Sigmoid colon (tissue), 7 donors: ENCODE measurements at places on chromosomes 4 and X. TPM values are rescaled to one million over a fixed set of nuclear protein-coding genes. Genes with fewer than 3 reads are reported as not detected.

DNA sequence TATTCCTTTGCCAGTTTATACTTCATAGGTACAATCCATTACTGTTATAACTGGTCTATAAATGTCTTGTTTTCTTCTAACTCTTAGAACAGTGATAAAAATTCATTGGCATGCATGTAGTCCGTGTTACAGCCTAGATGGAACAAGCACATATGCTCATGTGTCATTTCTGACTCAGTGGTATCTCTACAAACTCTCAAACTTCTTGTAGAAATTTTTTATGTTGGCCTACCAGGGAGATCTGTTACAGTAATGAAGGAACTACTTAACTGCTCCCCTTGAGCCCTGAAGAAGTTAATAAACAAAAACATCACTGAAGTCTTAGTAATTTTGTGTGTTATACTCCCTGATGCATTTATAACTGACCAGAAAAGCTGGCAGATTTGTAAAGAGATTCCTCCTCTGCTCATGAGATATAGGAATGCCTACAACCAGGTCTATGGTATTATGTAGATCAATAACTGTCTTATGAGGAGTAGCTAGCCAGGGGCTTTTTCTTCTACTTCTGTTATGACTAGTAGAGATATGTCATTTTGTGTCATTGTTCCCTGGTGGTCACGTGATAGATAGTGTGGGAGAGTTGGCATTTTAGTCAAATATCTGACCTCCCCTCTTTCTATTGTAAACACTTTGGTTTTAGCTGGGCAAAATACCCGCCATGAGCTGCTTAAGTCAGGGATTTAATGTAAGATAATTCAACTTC lies 53.7 kb upstream of the FAAH2 start:
- DNase-seq: no peak

DNA sequence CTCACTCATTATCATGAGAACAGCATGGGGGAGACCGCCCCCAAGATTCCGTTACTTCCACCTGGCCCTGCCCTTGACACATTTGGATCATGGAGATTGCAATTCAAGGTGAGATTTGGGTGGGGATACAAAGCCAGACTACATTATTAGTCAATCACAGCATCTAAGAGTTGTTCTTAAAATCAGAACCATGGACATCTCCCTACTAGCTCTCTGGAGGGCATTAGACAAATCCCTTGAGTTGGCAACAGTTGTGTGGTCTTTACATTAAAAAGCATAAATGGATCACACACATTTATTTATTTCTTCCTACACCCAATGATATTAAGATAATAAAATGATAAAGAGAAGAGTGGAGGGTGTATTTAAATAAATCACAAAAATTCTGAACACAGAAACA lies 262.8 kb upstream of the VCX start:
- no peak for DNase-seq

DNA sequence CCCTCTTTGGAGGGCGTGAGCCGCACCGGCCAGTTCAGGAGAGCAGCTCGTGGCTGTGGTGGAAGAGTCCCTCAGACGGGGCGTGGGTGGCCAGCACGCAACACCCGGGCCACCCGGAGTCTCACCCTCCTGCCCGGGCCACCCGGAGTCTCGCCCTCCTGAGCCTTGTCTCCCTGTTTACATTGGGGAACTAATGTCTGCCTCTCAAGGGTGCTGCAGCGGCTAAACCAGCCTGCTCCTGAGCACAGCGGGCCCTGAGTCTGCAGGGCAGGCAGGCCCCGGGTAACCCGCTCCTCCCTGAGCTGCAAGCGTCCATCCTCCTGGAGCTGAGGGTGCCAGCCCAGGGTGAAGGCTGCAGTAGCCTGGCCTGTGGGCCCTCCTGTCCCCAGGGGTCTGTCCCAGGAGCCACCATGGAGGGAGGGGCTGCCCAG lies 3.0 kb downstream of the PDE6B start:
- DNase-seq: no peak

DNA sequence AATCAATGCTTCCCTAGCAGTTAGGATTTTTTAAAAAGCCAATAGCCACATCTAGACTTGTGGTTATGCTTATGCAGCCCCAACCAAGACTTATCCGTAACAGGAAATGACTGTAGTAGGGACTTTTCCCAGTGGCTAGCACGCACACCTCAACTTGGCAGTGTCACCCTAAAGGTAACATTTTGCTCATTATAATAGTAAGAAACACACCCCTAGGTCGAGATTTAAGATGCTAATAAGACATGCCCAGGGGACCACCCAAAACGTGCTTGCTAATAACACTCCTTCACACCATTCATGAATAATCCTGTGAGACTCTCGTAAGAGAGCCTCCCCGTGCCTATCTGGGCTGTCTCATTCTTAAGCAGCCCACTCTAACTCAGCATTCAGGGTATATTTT lies 195.3 kb downstream of the CHIC1 start:
- no peak for DNase-seq

GRCh38 chr4:48243887-48244286 lies 25.8 kb downstream of the TEC start:
- no peak for DNase-seq

GRCh38 chr4:164828955-164829354 lies 48.0 kb upstream of the APELA start:
- no peak for DNase-seq

DNA sequence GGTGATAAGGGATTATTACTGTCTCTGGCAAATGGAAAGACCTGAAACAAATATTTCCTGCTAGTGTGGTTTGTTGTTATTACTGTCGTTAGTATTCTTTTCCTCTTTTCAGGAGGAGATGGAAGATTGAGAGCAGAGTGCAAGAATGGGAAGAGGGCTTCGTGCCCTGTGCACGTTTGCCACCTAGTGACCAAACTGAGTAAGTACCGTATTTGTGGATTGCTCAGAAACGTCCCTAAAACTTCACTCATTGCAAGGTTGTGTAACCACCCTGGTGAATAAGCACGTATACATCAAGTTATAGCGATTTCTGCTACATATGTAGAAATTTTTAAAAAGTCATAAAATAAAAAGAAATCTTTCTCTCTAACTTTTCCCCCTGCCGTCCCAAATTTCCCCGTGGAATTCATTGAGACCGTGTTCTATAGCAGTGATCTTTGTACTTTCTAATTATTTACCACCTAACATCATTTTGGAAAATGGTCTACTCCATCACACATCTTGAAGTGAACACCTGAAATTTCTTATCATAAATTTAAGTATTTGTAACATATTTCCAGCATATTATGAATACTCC lies 24.3 kb downstream of the LINC00632 start:
- DNase-seq: no peak

GRCh38 chr4:138910914-138911336 lies 104.7 kb upstream of the NOCT start:
- DNase-seq: peak; percentile 81

DNA sequence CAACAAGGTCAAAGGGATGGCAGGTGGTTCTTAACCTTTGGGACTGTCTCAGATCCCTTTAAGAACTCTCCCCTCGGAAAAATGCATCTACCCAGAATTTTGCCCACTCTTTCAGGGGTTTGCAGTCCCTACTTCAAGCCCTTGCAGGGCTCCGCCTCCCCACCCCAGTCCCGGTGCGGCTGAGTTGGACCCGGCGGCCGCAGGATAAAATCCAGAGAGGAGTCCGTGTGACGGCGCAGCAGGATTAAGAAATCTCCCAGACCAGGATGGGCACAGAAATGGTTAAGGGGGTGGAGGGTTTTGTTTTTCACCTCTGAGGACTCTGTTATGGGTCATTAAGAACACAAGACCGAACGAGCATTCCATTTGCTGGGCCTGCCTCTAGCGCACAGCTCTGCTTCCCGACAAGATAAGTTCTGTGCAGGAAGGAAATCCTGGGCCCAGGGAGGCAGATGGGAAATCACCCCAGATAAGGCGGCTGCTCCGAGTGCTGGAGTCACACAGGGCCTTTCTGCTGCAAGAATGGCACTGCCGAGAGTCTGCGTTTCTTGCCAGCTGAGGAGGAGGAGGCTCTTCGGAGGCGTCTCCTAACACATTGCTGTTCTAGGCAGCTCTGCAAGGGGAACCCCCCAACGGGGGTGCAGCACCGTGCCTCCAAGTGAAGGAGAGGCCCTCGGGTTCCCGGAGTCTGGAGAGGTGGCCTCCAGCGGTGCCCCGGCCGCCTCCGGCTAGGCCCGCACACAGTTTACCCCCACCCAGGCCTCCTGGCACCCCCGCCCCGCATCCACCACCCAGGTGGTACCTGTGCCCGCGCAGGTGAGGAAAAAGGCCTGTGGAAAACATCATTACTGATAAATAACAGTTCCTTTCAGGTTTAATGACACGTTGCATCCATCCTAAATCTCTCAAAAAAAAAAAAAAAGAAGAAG lies 277.6 kb downstream of the BCOR start:
- no peak for DNase-seq

- DNase-seq: no peak
Observed at GRCh38 chrX:28108186-28108945, 127.1 kb upstream of the DCAF8L1 start.

DNA sequence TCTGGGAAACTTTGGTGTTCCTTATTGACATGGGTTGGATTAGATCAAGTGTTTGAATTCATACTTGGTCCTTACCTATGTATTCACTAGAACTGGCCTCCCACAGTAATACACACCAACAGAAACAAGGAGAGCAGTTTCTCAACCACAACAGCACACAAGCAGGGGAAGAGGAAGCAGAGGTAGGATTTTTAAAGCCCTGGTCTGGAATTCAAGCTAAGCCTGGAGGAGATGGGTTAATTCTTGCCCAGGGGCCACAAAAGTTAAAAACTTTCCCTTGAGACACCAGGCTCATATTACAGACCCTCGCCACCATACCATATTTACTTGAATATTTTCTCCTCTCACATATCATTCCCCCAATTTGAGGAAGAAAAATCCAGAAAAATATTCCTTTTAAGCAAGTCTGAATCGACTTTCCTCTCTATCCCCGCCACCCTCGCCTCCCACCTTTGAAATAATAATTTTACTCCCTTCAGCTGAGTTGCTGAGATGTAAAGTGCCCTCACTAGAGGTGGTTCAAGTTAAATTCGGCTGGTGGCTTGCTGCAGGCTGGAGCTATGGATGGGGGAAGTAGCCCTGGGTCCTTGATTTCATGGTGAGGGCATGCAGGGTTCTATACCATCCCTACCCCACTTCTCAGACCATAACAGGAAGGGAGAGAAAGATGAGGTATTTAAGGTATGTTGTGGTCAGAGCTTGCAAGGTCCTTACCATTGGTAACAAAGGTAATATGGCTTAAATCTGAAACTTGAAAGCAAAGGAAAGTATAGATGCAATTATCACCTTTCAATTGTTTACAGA lies 440.2 kb downstream of the INPP4B start:
- no peak for DNase-seq

- DNase-seq: no peak
Observed at GRCh38 chrX:30060718-30061117, 154.6 kb upstream of the MAGEB2 start.

DNA sequence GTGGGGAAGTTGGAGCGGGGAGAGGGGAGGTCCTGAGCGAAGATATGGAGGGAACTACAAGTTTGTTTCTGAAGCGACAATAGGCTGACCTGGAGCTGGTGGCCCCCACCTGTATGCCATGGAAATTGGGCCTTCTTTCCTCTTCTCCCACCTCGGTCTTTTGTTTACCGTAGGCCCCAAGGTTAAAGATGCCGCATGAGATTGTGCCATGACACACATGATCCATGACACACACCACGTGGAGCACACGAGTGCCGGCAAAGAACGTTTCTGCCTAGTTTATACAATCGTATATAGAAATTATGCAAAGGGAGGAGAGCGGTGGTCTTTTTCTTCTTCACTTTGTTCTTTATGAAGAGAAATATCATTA lies 408 bp downstream of the TMEM33 start:
- DNase-seq: no peak

- DNase-seq: no peak
Observed at GRCh38 chr4:15652841-15653240, 2.3 kb downstream of the FBXL5 start.

DNA sequence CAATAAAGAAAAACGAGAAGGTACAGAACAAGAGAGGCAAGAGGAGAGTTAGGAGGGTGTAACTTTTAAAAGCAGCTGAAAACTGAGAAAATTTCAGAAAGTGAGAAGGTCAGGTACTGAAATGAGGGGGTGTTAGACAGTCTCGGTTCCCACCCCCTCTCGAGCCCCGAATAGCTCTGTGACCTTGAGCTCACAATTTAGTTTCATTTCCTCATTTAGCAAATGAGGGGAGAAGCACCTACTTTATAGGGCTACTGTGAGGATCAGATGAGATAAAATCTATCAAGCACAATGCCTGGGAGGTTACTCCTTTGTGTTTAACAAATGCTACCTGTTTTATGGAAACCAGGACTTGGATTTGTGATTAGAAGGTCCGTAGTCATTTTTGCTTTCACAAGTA lies 4.9 kb downstream of the UGT8 start:
- no peak for DNase-seq

DNA sequence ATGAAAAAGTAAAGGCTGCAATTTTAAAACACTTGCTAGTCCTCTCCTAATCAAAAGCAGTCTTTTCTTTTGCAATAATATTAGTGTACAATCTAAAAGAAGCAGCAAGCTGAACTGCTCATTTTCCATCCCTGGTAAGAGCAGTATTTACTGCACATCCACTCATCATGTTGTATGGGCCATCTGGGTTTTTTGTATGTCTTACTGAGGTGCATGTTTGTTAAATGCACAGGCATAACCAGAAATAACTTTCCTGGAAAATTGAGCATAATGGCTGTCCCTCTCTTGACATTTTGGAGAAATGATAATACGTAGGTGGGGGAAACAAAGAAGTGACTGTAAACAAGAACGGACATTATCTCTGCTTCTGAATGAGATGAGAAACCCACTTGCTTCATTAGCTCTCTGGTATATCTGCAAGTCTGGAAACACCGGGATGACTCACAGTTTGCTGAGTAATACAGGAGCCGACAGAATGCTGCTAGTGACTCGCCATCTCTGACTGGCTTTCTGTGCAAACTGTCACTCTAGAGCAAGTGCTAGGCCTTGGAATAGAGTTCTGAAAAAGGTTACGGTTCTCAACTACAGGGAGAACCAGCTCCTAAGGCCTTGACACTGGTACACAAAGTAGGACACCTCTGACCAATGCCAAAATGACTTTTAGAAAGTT lies 85.7 kb upstream of the MTM1 start:
- DNase-seq: no peak

DNA sequence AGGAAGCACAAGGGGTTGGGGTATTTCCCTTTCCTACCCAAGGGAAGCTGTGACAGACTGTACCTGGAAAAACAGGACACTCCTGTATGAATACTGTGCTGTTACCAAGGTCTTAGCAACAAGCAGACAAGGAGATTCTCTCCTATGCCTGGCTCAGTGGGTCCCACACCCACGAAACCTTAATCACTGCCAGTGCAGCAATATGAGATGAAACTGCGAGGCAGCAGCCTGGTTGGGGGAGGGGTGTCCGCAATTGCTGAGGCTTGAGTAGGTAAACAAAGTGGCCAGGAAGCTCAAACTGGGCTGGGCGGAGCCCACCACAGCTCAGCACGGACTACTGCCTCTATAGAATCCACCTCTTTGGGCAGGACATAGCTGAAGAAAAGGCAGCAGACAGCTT lies 197.7 kb downstream of the INPP4B start:
- no peak for DNase-seq

IRS4 gene
- total RNA-seq: not detected

EDNRA gene
- 2.1 TPM for total RNA-seq

TRIM60 gene
- not detected for total RNA-seq

DMP1 gene
- total RNA-seq: not detected
